ENCODE measurements at places on chromosomes 12 and 14. TPM values are rescaled to one million over a fixed set of nuclear protein-coding genes. Genes with fewer than 3 reads are reported as not detected.

The BLOC1S1 gene
- total RNA-seq = 164 TPM

DNA sequence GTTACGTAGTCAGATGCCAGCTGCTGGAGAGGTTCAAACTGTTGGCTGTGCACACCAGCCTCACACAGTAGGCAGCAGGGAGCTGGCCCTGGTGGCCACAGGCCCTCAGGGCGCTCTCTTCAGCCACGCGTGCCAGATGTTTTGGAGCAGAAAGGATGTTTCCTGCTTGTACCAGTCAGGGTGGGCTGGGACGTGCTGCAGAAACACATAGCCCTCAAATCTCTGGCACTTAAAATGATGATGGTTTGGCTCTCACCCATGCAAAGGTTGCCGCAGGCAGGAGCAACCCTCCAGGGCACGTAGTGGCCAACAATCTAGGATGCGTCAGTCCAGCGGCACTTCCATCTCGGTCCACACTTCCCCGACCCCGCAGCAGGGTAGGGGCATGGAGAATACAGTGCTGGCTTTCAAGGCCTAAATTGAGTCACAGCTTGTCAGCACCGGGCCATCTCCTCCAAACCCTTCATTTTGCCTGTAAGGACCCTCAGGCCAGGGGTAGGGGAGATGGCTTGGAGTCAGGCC, 1.7 kb upstream of the FAM181A start:
- H3K4me3 ChIP-seq = no peak overlapping the region
- H3K27me3 ChIP-seq = no peaks in the 10 kb centered on the region
- no peak for DNase-seq
- no peaks in the 10 kb centered on the region for H3K4me1 ChIP-seq
- H3K27ac ChIP-seq = no peak overlapping the region
- H3K36me3 ChIP-seq = no peaks in the 10 kb centered on the region

DNA sequence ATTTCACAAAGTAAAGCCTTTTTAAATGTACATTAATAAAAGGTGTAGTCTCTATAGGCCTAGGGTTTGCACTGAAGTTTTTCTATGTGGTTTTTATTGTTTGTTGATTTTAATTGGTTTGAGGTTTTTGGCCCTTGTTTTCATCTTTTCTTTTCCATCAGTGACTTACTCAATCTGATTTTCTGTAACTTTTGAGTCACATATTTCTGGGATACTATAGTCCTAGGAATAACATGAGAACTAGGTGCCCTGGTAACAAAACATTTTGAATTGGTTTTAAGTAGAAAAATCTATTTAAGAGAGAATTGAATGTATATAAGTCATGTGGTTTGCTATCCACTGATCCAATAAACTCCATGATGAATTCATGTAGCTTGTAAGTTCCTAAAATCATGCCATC, 311.9 kb downstream of the CEP128 start:
- H3K4me3 ChIP-seq = no peak overlapping the region
- H3K27me3 ChIP-seq = no peaks in the 10 kb centered on the region
- no peaks in the 10 kb centered on the region for H3K4me1 ChIP-seq
- H3K27ac ChIP-seq = no peak overlapping the region

- no peak overlapping the region for H3K4me3 ChIP-seq
- peaks cover 33% of the 10 kb centered on the region for H3K27me3 ChIP-seq
- H3K27ac ChIP-seq = no peak overlapping the region
- DNase-seq = no peak
- H3K4me1 ChIP-seq = no peaks in the 10 kb centered on the region
- no peaks in the 10 kb centered on the region for H3K36me3 ChIP-seq
Observed at GRCh38 chr14:64324461-64324860, 30.3 kb upstream of the ESR2 start.

DNA sequence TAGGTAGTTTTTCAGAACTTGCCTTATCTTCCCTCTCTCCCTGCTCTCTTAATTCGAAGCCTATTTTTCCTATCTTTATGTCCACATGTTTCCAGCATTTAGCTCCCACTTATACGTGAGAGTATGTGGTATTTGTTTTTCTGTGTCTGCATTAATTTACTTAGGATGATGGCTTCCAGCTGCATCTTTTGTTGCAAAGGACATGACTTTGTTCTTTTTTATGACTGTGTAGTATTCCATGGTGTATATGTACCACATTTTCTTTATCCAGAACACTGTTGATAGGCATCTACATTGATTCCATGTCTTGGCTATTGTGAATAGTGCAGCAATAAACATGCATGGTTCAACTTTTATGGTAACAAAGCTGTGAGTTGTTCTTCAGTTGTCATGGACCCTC, 7.8 kb upstream of the CLEC2D start:
- H3K27me3 ChIP-seq = no peaks in the 10 kb centered on the region
- peaks cover 91% of the 10 kb centered on the region for H3K36me3 ChIP-seq
- H3K4me3 ChIP-seq = no peak overlapping the region

GRCh38 chr12:62166525-62166924, 93.7 kb upstream of the USP15 start:
- H3K4me3 ChIP-seq = no peak overlapping the region
- H3K27me3 ChIP-seq = no peaks in the 10 kb centered on the region
- no peak overlapping the region for H3K27ac ChIP-seq
- peaks cover 5% of the 10 kb centered on the region for H3K4me1 ChIP-seq

DNA sequence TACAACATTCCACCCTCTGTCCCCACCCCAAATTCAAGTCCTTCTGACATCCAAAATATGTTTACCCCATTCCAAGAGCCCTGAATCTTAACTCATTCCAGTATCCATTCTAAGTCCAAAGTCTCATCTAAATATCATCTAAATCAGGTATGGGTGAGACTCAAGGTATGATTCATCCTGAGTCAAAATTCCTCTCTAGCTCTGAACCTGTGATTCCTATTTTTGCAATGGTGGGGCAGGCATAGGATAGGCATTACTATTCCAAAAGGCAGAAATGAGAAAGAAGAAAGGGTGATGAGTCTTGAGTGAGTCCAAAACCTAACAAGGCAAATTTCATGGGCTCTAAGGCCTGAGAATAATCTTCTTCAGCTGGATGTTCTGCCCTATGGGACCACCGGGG, 140.3 kb upstream of the FAR2 start:
- no peak for DNase-seq
- no peaks in the 10 kb centered on the region for H3K36me3 ChIP-seq
- H3K27me3 ChIP-seq = peaks cover 2% of the 10 kb centered on the region
- no peak overlapping the region for H3K27ac ChIP-seq

Data from activated CD4-positive, alpha-beta T cell treated with anti-CD3 and anti-CD28 coated beads, Interleukin-2, amount 10 ng/mL, durations not matched to agents 7 days and 5 days (primary cell).